Fibroblast of skin of right quadriceps (primary cell): ENCODE measurements at places on chromosomes 6 and 20.

- no peak for DNase-seq
Observed at GRCh38 chr6:75926293-75927168, 145.9 kb downstream of the IMPG1 start.

DNA sequence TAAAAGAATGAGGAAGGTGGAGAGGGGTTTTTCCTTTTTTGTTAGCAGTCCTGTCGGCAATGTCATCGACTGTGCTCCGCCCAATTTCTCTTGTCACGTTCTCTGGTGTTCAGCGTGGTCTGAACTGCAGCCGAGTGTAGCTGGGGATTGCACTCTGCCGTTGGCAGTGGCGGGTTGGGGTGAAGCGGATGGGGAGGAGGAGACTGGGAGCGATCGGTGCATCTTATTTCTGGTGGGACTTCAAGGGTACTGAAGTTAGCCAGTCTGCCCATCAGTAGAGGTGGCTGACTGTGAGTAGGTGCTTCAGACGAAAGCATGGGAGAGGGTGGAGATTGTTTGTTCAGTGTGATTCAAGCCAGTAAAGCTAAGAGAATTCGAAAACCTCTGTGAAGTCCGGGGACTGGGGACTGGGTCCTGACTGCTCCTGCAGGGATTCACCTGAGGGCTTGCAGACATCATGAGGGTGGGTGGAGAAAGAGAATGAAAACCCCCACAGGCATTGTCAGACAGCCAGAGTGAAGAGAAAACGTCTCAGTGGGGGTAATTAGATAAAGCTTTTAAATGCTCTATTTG lies 5.1 kb downstream of the RREB1 start:
- no peak for DNase-seq

DNA sequence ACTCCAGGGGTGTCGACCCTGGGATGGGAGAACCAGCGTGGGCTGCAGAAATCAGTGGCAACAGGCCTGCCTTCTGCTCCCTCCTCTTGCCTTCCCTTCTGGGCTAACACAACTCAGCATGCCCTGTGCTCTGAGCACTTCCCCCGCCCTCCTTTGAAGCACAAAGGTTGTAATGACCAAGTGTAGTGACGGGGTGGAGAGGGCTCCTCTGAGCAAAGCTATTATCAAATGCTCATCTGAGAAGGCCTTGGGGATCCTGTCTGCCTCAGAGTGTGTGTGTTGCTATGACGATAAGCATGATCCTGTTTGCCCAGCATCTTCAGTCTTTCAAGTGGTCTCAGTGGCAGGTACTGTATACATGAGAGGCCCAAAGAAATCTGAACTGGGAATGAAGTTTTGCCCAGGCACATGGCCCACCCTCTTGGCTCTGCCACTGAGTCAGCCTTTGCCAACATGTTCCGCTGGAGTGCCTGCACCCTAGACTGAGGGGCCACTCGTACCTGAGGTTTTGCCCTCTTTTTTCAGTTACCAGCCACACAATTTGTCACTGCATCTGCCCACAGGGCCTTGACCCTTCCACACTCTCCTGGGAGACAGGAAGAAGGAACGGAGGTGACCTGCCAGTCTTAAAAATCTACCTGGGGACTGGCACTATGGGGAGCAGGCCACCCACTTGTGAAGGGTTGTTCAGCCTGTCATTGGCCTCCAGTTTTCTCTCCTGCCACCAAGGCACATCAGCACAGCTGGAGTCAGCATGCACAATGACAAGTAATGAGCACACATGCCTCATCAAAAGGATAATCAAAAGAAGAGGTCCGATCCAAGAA lies 74.5 kb downstream of the GFOD1 start:
- no peak for DNase-seq

GRCh38 chr20:38857703-38858102 lies 52.2 kb downstream of the PPP1R16B start:
- DNase-seq, result no peak

GRCh38 chr20:57883761-57884160 lies 173.9 kb upstream of the PMEPA1 start:
- DNase-seq, result no peak

GRCh38 chr6:143707697-143708096 lies 29.9 kb downstream of the PHACTR2 start:
- no peak for DNase-seq

DNA sequence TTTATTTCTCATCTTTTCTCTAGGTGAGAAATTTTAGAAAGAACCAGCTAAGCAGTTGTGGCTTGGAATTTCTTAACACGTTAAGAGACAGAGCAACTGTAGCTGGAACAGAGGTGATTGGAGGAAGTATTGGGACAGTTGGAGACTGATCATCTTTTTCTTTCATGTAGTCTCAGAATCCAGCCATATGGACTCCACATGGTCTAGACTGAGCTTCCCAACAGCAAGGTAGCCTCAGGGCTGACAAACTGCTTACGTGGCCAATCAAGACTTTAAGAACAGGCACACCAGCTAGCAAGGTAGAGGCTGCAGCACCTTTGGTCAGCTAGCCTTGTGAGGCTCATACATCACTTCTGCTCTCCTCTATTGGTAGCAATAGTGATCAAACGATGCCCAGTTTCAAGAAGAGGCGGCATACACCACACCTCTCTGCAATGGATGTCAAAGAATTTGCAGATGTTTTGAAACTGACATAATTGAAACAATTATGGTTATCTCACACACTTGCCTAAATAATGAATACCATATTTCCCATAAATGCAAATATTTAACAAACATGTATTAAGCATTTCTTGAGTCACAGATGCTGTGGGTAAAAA lies 590.5 kb upstream of the SLC35B3 start:
- no peak for DNase-seq

DNA sequence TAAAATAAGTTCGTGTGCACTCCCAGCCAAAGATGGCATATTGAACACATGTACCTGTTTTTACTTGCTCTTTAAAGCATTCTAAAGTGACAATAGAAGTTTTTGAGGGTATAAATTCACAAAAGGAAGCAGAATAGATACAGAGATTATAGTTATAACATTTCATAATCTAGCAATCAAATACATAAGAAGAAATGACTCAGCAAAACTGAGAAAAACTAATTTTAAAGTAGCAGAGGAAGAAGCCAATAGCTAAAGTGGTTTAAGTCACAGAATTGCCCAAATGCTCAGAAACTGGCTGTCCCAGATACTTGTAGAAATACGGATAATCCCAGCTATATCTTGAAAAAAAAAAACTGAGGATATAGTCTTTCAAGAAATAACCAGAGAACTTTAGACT lies 49.2 kb upstream of the TBC1D32 start:
- DNase-seq, result no peak

DNA sequence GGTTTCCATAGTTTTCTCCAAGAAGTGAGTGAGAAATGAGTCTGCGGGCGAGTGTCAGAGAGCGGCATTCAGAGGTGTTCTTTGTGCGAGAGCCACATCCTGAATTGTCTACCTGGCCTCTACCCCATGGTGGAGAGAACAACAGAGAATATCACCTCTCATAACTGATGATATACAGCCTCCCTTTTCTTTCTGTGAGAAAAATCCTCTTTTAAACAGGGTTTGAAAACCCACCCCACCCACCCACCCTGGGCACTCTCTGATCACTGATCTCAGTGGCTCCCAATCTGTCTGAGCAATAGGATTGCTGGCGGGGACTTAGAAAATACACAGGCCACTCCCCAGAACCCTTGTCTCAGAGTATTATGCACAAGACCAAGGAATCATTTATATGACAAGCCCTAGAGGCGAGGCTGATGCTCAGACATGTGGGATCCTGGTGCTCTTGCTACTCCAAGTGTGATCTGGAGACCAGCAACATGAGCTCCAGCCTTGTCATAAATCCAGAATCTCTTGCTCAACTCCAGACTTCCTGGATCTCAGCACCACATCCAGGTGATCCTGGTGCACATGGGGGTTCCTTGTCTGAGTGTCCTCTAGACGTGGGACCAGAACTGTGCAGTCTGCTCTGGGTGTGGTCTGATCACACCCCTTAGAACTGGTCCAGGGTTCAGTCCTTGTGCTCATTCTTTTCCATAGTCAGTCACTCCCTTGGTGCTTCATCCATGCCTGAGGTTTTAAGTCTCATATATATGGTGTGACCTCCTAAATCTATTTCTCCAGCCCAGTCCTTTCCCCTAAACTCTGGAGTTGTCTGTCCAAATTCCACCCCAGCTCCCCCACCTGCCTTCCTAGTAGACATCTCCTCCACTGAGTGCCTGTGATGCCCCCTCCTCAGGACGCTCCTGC lies 5.3 kb downstream of the HLA-B start:
- no peak for DNase-seq

DNA sequence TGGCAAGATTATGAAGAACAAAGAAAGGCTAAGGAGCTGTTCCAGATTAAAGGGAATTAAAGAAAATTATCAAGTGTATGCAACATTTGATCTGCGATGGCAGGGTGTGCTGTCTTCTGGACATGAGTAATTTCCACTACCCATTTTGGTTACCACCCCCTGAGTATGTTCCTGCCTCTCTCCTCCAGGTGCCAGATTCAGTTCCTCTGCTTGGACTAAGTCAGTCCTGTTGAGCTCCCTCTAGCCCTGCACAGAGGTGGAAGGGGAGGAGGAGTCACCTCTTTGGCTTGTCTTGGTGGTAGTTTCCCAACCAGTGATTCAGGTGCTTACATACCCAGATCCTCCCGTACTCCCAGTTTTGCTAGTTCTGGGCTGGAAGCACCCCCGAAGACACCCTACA lies 22.2 kb upstream of the SNRPB2 start:
- no peak for DNase-seq

GRCh38 chr20:4591975-4592315 lies 129.8 kb upstream of the PRND start:
- no peak for DNase-seq

- DNase-seq, result no peak
Observed at GRCh38 chr6:161073930-161074329, 82.4 kb downstream of the MAP3K4 start.

- no peak for DNase-seq
Observed at GRCh38 chr20:44489931-44490330, 14.3 kb downstream of the TTPAL start.

GRCh38 chr6:61841958-61842357 lies 444.1 kb downstream of the KHDRBS2 start:
- no peak for DNase-seq

DNA sequence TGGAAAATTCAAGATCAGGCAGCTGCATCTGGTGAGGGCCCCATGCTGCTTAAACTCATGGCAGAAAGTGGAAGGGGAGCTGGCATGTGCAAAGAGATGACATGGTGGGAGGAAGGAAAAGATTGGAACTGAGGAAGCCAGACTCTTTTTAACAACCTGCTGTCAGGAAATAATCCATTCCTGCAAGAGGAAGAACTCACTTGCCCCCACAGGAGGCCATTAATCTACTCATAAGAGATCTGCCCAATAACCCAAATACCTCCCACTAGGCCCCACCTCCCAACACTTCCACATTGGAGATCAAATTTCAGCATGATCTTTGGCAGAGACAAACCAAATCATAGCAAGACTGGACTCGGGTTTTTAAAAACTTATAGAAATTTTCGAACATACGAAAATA lies 200.5 kb upstream of the KCNQ5 start:
- peak; percentile 21 for DNase-seq

DNA sequence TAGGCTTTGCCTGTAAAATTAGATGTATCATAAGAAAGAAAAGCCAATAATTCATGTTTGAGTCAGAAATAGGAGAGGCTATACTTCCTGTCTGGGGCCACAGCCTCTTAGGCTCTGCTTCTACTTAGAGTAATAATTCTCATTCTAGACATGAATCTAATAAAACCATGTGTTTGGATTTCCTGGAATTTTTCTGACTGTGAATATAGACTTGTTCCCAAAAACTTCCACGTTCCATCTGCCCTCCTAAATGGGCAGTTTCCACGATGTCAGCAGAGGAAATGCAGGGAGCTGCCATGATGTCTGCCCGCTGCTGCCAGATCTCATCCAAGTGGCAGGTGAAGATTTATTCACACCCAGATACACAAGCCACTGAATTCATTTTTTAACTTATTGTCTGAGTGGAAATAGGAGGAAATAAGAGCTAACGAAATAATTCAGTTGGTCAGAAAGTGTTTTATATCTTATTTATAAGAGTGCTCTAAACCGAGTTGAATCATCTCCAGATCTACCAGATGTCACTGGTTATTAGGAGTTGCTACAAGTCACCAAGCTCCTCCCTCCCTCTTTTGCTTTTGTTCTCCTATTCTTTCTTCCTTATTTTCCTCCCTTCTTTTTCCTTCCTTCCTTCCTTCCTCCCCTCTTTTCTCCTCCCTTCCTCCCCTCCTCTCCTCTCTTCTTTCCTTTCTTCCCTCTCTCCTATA lies 69.3 kb downstream of the ALDH8A1 start:
- DNase-seq, result peak; percentile 75
